ENCODE measurements at places on chromosomes 2 and 18. TPM values are rescaled to one million over a fixed set of nuclear protein-coding genes. Genes with fewer than 3 reads are reported as not detected.

CD8B2 gene
- 4.4 TPM for total RNA-seq

NEU4 gene
- total RNA-seq: 3.0 TPM

GYPC gene
- total RNA-seq: 195 TPM

EMILIN1 gene
- total RNA-seq: not detected

DPP10 gene
- total RNA-seq: not detected

CCT7 gene
- 93.1 TPM for total RNA-seq

SCN7A gene
- not detected for total RNA-seq

NAT8 gene
- not detected for total RNA-seq

CDCA7 gene
- 1.7 TPM for total RNA-seq

LINC00305 gene
- not detected for total RNA-seq

CNDP1 gene
- total RNA-seq: 0.22 TPM

RSAD2 gene
- total RNA-seq: 1.8 TPM

SDC1 gene
- not detected for total RNA-seq

INHBB gene
- not detected for total RNA-seq

NCKAP5 gene
- not detected for total RNA-seq

All from CD8-positive, alpha-beta T cell (primary cell).